T-helper 1 cell (primary cell): ENCODE measurements at places on chromosomes 7 and 10.

DNA sequence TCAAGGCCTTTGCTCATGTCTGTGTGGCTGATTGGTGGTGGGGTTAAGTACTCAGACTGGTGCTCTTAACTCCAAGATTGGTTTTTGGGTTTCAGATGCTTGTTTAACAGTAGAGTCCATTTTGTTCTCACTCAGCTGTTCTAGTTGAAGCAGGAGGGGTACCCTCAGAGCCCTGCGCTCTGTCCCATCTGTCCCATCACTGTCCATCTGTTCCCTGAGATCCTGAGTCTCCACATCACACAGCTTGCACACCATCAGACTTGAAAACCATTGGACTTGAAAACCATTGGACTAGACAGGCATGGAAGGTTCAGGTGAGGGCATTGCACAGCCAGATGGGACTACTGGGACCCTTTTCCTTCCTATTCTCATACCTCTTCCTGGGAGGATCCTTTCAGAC, 39.3 kb downstream of the TMEM178B start:
- no peak for DNase-seq

DNA sequence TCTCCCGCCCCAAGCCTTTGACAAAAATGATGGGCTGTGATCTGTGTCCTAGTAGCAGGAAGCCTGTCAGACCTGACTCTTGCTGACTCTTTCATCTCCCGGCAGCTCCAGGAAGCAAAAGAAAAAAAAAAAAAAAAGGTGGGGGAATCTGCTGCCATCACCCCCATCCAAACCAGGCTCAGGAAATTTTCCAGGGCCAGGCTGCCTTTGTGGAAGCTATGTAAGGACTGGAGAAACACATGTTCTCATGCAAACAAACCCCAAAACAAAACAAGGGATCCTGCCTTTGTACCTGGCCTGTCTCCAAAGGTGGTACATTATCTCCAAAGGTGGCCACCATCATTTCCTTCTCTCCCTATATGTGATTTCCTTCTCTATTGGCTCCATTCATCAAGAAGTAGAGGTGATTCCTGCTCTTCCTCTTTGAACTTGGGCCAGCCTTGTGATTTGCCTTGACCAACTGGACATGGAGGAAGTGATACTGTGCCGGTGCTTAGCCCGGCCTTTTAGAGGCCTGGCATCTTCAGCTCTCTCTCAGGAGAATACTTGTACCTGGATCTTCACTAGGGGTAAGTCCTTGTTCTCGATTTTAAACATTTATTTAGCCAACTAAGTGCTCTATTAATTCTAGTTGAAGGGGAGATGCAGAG, 192.2 kb upstream of the SVIL start:
- DNase-seq: no peak

DNA sequence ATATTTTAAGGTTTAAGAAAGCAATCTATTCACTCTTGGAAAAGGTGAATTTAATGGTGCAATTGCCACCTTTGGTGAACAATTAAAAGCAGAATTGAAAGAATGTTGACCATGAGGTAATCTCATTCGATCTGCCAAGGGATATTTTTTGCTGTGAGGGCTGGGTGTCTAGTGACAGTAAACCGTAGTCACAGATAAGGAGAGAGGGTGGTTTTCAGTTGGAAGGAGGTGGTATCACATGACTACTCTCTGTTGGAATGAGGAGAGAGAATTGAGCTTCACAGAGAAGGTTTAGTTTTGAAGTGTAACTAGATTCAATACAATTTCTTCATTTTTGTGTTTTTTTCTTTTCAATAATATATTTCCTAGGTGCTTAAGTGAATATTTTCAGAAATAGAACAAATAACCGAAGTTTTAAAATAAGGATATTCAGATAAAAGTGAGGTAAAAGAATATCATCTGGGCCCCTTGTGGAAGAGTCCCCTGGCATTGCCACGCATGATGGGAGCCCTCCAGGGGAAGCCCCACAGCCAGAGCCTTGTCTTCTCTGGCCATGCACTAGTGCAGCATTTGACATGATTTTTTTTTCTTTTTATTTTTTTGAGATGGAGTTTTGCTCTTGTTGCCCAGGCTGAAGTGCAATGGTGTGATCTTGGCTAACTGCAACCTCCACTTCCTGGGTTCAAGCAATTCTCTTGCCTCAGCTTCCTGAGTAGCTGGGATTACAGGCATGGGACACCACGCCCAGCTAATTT, 73.4 kb downstream of the GPR141 start:
- no peak for DNase-seq

DNA sequence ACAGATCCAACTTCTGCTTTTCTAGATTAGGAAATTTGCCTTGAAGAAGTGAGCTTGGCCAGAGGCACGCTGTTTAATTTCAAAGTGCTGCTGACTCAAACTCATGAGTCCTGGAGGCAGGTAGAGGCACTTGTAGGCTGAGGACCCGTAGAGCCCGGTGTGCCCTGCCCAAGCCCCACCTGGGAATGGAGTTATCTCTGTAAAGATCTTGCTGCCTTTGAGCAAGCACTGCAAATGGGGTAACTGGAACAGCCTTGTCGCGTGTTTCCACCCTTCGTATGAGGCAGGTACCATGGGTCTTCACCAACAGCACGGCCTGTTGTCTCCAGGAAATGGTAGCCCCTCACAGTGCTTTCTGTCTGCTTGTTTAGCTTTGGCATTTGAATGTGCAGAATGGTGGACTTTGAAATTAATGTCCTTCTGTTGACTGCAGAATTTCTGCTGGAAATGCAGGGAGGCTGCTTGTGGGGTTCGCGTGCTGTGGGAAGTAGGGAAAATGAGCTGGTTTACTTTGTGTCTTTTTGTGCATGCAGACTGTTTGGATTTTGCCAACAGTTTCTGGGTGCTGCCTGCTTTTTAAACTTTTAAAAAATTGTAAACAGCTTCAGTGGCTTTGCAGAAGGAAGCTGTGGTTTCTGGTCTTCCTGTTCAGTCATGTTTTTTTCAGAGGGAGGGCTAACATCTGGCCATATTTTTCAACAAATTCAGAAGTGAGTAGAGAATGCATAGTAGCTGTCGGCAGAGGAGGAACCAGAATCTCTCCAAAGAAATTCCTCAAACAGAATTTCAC, 27.2 kb downstream of the CCM2 start:
- no peak for DNase-seq

DNA sequence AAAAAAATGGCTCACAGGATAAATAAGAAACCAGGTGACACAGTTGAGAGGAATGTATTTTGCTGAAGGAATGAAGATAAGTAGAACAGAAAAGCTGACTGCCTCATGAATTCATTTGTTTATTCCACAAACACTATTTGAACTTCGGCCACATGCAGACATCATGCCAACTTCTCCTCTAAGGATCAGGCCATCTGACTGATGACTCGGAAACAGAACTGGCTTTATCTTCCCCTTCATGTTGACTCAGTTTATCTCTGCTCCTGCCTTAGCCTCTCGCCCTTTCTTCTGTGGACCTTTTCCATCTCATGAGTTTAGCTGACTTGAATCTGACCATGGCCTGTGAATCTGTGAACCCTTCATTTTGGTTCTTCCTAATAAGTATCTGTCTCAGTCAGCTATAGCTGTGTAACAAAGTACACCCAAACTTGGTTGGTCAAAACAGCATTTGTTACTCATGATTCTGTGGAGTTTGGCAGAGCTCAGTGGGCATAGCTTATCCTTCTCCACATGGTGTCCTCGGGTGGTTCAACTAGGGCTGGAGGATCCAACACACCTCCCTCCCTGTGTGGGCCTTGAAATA, 44.0 kb upstream of the GRID1 start:
- no peak for DNase-seq

- no peak for DNase-seq
Observed at GRCh38 chr10:11880151-11881029, 57.2 kb downstream of the PROSER2 start.

DNA sequence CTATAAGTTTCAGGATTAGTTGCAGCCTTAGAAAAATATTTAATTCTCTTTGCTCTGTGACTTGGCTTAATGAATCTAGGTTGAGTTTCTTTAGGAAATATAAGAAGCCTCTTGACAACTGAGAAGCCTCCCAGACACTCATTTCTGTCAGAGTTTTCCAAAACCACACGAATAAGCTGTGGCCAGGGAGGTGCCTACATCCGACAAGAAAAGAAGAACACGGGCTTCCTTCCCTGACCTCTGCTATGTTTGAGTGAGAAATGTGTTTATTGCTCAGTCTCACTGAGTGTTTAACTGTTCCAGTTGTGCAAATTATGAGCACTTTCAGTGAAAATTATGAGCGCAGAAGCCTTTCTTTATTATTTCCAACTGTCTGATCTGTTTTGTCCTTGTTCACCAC, 105.0 kb downstream of the TRIL start:
- DNase-seq: no peak

GRCh38 chr7:18241543-18242231, 214.0 kb upstream of the PRPS1L1 start:
- no peak for DNase-seq
